ENCODE measurements at places on chromosomes 12 and 14. TPM values are rescaled to one million over a fixed set of nuclear protein-coding genes. Genes with fewer than 3 reads are reported as not detected.

DNA sequence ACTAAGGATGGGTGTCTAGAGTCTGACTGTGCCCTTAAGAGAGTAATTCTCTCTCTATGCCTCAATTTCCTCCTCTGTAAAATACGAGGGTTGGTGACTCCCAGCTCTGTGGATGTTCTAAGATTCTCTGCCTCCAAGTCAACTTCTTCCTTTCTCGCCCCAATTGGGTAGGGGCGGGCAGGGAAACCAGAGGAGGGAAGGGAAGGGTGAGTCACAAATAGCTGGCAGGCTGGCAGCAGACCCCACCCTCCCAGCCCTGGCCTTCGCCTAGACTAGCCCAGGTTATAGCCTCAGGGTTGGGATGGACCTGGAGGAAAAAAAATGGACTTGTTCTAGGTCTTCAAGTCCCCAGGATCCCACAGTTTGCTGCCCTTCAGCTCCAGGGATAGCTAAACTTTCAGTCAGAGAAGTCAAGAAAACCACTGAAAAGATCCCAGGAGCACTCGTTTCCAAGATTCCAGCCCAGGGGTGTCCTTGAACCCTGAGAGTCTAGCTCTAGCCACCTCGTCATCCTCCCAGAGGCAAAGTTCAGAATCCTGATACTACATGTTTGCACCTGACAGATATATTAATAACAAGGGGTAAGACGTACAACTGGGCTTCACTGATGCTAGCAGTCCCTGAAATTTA lies 2.3 kb downstream of the DGKA start:
- H3K27me3 ChIP-seq, result no peaks in the 10 kb centered on the region
- peaks cover 62% of the 10 kb centered on the region for H3K4me1 ChIP-seq

DNA sequence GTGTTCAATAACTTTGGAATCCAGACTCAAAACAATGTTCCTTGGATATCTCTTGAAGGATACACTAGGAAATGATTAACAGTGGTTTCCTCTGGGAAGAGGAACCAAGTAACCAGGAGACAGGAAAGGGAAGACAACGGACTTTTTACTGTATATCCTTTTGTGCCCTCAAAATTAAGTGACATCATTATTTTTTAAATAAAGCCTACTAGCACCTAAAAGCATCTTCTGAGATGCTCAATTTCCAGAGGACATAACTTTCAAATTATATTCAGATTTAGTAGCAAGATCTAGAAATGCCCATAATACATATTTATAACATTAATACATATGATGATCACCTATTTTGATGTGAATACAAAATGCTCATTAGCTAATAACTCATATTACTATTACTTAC lies 6.5 kb downstream of the HECTD1 start:
- no peak for DNase-seq
- H3K27me3 ChIP-seq, result no peaks in the 10 kb centered on the region
- peaks cover 82% of the 10 kb centered on the region for H3K4me1 ChIP-seq
- peaks cover 55% of the 10 kb centered on the region for H3K36me3 ChIP-seq
- no peak overlapping the region for H3K4me3 ChIP-seq

DNA sequence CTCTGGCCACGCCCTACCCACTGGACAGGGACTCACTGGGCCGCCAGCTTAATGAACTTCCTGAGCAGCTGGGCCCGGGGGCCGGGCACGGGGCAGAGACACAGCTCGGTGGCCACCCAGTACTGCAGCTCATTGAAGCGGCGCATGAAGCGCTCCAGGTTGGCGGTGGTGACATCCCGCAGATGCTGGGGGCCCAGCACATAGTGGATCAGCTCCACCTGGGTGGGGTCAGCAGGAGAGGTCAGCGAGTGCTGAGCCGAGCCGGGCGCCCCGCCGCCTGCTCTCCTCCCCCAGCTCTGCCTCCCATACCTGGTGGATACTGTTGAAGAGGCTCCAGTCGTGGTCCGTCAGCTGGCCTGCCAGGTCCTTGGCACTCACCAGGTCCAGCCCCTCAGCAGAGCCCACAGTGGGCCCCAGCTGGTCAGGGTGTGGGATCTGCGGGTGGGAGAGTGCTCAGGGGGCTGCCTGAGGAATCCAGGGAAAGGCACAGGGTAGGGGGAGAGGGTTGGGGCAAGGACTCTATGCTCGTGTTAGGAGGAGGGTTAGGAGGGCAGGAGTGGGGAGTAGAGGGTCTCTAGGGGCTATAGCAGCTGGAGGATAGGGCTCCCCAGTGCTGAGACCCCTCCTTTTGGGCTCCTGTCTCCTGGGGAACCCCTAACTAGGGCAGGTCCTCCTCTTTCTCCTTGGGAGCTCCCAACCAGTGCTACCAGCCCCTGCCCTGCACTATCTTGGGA lies 15.5 kb upstream of the ENDOU start:
- H3K4me3 ChIP-seq, result no peak overlapping the region
- H3K4me1 ChIP-seq, result peaks cover 33% of the 10 kb centered on the region
- no peaks in the 10 kb centered on the region for H3K36me3 ChIP-seq
- H3K27me3 ChIP-seq, result no peaks in the 10 kb centered on the region
- no peak for DNase-seq

DNA sequence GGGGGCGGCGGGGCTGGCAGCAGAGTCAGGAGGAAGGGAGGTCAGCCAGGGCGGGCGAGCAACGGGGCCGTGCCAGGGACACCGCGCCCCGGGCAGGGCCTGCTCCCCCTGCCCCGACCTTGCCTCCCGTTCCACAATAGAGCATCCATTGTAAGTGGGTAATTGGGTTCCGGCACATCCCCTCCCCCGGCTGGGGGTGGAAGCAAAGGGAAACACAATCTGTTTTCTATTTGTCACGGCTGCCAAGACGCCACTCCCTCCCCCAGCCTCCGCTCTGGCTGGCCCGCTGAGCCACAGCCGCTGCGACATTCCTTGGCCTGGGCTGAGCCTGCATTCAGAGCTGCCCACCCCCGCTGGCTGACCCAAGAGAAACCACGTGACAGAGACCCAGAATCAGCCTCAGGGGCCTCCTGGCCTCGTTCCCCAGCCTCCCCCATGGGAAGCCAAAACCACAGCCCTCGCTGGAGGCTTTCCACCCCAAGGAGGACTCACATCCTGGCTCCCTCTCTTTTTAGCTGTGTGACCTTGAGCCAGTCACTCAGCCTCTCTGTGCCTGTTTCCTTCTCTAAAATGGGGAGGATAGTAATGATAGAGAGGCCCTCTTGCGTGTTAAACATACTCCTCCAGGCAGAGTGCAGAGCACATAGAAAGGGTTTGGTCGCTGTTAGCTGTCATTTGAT lies 117.6 kb downstream of the SCARB1 start:
- H3K27me3 ChIP-seq, result no peaks in the 10 kb centered on the region
- H3K4me3 ChIP-seq, result no peak overlapping the region
- peak; percentile 97 for DNase-seq
- peak overlapping the region; percentile 91 for H3K27ac ChIP-seq
- no peaks in the 10 kb centered on the region for H3K36me3 ChIP-seq

- H3K27ac ChIP-seq, result peak within 1 kb of the TSS; percentile 80
- peak; percentile 87 for DNase-seq
- no peaks in the 10 kb centered on the region for H3K27me3 ChIP-seq
- peaks cover 10% of the 10 kb centered on the region for H3K4me1 ChIP-seq
Measured at GRCh38 chr12:116559162-116559935, at the start of gene MAP1LC3B2. TSS of gene MAP1LC3B2 (plus strand) at chr12:116559381. CDS start at chr12:116575943, 16,562 bp downstream.

- peaks cover 20% of the 10 kb centered on the region for H3K4me1 ChIP-seq
- no peak for DNase-seq
- H3K4me3 ChIP-seq, result no peak overlapping the region
- H3K27ac ChIP-seq, result no peak overlapping the region
- H3K36me3 ChIP-seq, result no peaks in the 10 kb centered on the region
Measured at GRCh38 chr12:55697686-55698085, 10.0 kb downstream of the ITGA7 start.

GRCh38 chr14:53845813-53846693 lies 110.6 kb downstream of the BMP4 start:
- no peaks in the 10 kb centered on the region for H3K4me1 ChIP-seq
- H3K4me3 ChIP-seq, result no peak overlapping the region
- no peaks in the 10 kb centered on the region for H3K27me3 ChIP-seq

The ACVR1B gene
- 31.3 TPM for total RNA-seq

DNA sequence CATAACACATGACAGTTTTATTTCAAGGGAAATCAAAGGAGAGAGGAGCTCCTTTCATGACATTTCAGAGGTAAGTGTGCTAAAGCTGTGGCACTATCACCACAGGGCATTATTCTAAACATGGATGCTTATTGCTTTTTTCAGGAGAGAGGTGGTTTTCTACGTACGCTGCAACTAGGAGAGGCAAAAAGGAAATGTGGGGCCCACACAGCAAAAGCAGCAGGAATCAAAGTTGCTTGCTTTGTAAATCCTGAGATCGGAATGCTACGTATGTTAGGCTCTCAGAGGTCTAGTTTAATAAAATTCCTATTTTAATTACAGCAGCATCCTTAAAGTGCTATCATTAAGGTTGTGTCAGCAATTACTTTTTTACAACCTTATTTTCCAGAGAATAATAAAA lies 55.0 kb upstream of the GRIP1 start:
- H3K36me3 ChIP-seq, result no peaks in the 10 kb centered on the region
- no peak overlapping the region for H3K4me3 ChIP-seq
- no peak overlapping the region for H3K27ac ChIP-seq
- no peaks in the 10 kb centered on the region for H3K27me3 ChIP-seq
- no peak for DNase-seq

DNA sequence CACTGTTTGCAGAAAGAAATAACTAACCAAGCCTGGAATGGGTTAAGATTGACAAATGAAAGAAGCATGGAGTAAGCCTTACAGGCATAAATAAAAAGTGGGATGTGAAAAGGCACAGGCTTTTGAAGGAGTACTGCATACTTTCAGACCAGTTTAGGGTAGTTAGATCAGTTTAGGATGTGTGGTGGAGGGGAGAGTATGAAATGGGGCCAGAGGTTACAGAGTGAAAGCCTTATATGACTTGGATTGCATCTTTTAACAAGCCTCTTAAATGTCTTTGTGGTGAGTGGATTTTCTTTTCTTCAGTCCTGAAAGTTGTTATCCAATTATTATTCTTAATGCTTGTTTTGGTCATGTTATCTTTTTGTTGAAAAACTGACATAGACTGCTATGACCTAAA lies 52.2 kb upstream of the TRHDE start:
- H3K4me1 ChIP-seq, result no peaks in the 10 kb centered on the region
- no peaks in the 10 kb centered on the region for H3K27me3 ChIP-seq

The TAS2R20 gene
- 11.6 TPM for total RNA-seq

- H3K4me1 ChIP-seq, result no peaks in the 10 kb centered on the region
- peak overlapping the region; percentile 60 for H3K27ac ChIP-seq
- no peaks in the 10 kb centered on the region for H3K36me3 ChIP-seq
- no peak for DNase-seq
- no peak overlapping the region for H3K4me3 ChIP-seq
Measured at GRCh38 chr14:88005978-88006851, 1.3 kb downstream of the GPR65 start.

The CLEC4C gene
- total RNA-seq, result not detected

The TBX5 gene
- not detected for total RNA-seq

DNA sequence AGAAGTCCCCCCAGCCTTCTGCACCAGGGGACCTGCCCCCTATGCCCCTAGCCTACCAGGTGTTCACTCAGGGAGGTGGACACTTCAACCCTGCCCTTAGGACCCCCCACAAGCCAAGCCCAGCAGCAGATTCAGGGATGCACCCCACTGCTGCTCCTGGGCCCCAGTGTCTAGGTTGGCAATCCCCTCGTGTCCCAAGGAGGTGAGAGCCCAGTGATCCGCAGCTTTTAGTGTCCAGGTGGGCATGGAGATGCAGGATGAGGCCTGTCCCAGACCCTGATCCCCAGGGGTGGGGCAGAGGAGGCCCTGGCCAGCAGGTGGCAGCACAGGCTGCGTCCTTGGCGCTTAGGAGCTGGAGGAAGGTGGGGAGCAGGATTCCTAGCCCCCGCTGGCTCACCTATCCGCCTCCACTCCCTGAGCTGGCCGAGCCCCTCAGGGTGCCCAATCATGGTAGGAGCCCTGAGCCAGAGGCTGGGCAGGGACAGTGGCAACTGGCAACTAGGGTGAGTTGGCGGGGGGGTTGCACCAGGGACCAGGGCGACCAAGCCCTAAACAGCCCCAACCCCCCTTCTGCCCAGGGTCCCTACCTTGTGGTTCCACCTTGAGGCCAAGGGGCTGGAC lies 4.1 kb downstream of the CKB start:
- H3K4me3 ChIP-seq, result no peak overlapping the region
- no peaks in the 10 kb centered on the region for H3K27me3 ChIP-seq
- H3K4me1 ChIP-seq, result peaks cover 70% of the 10 kb centered on the region
- H3K27ac ChIP-seq, result peak overlapping the region; percentile 94
- peaks cover 6% of the 10 kb centered on the region for H3K36me3 ChIP-seq

GRCh38 chr14:102930753-102931579 lies 8.5 kb downstream of the AMN start:
- peaks cover 39% of the 10 kb centered on the region for H3K4me1 ChIP-seq
- H3K27ac ChIP-seq, result no peak overlapping the region
- peaks cover 7% of the 10 kb centered on the region for H3K27me3 ChIP-seq

GRCh38 chr14:67539116-67539515 lies 6.0 kb downstream of the PLEKHH1 start:
- H3K4me1 ChIP-seq, result peaks cover under 1% of the 10 kb centered on the region
- DNase-seq, result no peak
- H3K27me3 ChIP-seq, result no peaks in the 10 kb centered on the region
- no peak overlapping the region for H3K4me3 ChIP-seq

DNA sequence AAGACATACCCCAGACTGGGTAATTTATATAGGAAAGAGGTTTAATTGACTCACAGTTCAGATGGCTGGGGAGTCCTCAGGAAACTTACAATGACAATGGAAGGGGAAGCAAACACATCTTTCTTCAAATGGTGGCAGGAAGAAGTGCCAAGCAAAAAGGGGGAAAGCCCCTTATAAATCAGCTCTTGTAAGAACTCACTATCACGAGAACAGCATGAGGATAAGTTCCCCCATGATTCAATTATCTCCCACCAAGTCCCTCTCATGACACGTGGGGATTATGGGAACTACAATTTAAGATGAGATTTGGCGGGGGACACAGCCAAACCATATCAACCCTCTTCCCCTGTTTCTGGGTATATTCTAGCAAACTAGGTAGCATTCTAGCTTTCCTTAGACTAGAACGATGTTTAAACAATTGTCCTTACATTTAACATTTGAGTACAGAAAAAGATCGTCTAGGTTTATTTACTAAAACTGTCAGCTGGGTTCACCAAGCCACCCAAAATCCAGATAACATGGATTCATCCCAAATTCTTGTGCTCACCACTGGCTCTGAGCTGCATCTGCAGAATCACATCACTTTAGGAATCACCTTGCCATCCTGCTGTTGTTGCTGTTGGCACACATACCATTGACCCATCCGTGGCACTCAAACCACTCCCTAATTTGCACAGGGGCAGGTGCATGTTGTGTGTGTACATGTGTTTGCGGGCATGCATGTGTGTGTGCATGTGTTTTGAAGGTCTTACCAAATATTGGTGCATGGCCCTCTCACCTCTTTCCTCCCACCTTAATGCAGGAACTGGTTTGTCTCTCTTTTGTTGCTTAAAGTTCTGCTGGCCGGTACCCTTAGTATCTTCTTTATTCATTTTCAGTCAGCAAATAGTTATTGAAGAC lies 36.4 kb upstream of the VASH1 start:
- H3K27me3 ChIP-seq, result no peaks in the 10 kb centered on the region
- no peak overlapping the region for H3K4me3 ChIP-seq
- DNase-seq, result no peak
- no peaks in the 10 kb centered on the region for H3K36me3 ChIP-seq
- H3K27ac ChIP-seq, result no peak overlapping the region
- H3K4me1 ChIP-seq, result no peaks in the 10 kb centered on the region

The FSCB gene
- not detected for total RNA-seq

The TMEM132D gene
- total RNA-seq, result not detected
